Stimulated activated CD4-positive, alpha-beta T cell treated with anti-CD3 and anti-CD28 coated beads, Interleukin-1b, Interleukin-23, amount 100 ng/mL, for 24 hours (primary cell): ENCODE measurements at places on chromosomes 7 and 10.

DNA sequence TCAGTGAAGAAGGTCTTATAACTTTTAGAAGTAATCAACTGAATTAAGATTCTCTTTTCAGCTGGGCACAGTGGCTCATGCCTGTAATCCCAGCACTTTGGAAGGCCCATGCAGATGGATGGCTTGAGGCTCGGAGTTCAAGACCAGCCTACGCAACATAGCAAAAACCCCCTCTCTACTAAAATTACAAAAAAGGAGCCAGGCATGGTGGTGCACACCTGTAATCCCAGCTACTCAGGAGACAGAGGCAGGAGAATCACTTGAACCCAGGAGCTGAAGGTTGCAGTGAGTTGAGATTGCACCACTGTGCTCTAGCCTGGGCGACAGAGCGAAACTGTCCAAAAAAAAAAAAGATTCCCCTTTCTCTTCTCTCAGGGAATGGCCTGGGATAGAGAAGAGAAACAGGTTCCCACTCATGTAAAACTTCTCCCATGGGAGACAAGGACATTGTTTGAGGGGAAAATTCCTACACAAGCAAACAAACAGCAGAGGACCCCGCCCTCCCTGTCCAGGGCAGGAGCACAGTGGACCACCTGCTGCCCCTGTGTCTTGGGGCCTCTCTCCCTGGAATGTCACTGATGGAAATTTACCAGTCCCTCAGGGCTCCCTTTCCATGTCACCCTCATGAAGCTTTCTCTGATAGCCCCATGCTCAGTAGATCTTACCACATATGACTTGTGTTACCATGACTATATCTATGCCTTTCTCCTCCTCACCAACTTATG is 5.6 kb downstream of the IL2RA start:
- no peak for DNase-seq

DNA sequence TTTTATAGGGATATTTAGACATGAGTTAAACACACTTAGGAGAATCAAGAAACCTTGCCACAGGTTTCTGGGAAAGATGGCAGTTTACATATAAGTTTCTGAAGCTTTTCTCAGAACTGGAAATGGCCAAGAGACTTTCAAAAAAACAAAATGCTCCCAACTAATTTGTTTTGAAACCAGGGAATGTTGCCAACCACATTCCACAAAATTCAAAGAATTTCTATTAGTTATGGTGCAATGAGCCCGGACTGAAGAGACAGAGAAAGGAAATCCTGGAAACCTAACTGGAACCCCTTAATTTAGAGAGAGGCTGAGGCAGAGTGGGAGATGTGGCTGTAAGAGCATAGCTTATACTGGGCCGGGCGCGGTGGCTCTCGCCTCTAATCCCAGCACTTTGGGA is 128.5 kb downstream of the PTEN start:
- no peak for DNase-seq

DNA sequence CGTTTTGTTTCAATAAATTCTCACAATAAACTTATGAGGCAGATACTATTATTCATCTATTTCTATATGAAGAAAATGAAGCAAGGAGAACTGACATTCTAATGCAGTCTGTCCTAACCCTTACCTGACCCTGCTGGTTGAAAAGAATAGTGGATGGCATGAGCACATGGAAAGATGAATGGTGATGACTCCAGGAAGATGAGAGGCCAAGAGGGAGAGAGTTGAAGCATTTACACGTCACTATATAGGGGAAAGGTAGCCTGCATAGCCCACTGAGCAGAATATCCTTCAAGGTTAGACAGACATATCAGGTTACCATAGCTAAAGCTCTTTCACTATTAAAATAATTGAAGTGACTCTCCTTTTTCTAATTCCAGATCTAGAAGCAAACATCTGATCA is 163.9 kb upstream of the CDK1 start:
- DNase-seq, result no peak

DNA sequence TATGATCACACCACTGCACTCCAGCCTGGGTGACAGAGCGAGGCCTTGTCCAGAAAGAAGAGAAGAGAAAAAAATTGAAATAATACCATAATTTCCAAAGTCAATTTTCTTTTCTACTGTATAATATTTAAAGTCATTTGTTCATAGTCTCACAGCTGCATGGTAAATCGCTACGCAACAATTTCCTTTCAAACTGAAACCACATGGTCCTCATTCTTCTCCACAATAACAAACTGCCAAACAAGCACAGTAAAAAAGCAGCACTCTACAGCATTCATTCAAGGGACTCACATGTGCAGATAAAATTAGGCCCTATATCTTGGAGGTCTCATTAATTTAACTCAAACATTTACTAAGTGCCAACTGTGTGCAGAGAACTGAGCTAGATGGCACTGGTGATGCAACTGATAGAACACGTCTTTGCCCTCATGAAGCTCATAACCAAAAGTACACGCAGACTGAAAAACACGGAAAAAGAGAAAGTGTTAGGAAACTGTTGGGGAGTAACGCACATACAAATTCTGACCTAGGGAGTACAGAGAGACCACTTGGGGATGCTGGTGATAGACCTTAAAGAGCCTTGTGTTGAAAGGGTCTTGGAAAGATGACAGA is 68.4 kb upstream of the SRRM3 start:
- no peak for DNase-seq

- DNase-seq, result no peak
These were observed 98.3 kb upstream of the KCNIP2 start for GRCh38 chr10:101941871-101942270.

- no peak for DNase-seq
These were observed 32.9 kb downstream of the GPER1 start for GRCh38 chr7:1120791-1121190.

- no peak for DNase-seq
These were observed 145.4 kb downstream of the ATXN7L1 start for GRCh38 chr7:105731042-105731441.

- peak; percentile 36 for DNase-seq
These were observed 61.7 kb downstream of the PWWP2B start for GRCh38 chr10:132458586-132459300.

GRCh38 chr7:141351175-141351574 is 200.0 kb upstream of the AGK start:
- no peak for DNase-seq
